ENCODE measurements at places on chromosomes 13 and 19.

- DNase-seq, result peak; percentile 86
These were observed 53.7 kb downstream of the RASA3 start for GRCh38 chr13:114078461-114079451.

DNA sequence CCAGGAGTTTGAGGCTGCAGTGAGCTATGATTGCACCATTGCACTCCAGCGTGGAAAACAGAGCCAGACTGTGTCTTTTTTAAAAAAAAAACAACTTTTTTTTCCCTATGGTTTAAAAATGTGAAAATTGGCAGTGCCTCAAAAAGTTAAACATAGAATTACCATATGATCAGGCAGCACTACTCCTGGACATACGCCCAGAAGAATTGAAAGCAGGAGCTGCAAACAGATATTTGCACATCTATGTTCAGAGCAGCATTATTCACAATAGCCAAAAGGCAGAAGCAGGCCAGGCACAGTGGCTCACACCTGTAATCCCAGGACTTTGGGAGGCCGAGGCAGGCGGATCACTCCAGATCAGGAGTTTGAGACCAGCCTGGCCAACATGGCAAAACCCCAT, 3.8 kb upstream of the RETN start:
- no peak for DNase-seq

DNA sequence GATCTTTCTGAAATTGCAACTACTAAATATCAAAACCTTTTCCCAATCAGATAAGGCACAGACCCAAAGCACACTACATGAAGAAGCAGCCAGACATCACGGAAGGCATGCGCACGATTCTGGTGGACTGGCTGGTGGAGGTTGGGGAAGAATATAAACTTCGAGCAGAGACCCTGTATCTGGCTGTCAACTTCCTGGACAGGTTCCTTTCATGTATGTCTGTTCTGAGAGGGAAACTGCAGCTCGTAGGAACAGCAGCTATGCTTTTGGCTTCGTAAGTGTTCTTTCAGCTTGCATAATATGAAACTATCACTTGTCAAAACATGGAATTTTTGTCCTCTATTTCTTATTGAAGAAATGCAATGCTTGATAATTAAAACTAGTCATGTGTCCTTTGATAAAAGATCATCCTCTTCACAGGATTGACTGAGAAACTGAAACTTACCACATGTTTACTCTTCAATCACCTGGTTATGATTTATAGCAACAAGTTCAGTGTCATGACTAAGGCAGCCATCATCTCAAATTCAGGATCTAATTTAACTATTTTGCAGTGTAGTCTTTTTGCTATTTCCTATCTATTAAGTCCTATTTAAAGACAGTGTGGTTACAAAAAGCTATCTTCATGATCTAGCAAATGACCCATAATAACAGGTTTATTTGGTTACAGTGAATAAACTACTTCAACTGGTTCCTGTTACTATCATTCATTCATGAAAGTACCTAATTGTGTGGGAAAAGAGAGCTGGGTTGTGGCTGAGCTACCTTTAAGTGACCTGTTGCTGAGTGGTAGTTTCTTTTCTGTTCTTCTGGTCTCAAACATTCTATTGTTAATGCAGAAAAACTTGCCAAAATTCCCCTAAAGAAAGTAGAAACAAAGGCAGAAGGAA, 6.5 kb downstream of the CCNA1 start:
- DNase-seq, result no peak

DNA sequence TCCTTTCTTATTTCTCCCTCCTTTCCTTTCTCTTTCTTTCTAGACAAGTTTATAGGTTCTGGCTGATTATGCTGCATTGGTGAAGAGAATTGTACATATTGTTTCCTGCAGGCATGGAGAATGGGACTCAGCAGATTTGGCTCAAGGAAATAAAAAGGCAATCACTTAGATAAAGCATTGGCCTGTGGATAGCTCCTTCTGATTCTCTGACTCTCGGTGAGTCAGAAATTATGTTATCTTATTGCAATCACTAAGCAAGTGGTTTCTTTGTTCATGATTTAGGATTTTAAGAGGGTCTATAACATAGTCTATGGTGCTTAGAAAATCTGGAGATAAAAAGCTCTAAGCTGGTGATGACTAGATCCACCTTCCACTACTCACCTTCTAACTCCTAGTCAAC, 54.0 kb upstream of the POSTN start:
- no peak for DNase-seq

- no peak for DNase-seq
These were observed 529.6 kb downstream of the FGF9 start for GRCh38 chr13:22200440-22200839.

DNA sequence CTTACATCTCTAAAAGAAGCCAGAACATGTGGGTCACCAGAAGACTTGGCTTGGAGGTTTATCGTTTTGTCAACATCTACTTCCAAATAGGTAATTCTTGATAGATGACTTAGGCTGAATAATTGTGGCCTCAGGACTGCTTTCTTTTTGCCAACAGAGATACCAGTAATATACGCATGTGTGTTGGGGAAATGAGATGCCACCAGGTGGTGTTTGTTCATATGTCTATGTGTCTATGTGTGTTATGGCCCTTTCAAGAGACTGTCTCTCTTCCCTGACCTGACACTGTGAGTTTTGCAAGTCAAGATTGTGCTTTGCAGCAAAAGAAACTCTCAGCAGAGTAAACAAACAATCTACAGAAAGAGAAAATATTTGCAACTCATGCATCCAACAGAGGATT, 31.6 kb upstream of the METTL21C start:
- no peak for DNase-seq

GRCh38 chr13:39468306-39468705, 134.7 kb downstream of the LHFPL6 start:
- no peak for DNase-seq

DNA sequence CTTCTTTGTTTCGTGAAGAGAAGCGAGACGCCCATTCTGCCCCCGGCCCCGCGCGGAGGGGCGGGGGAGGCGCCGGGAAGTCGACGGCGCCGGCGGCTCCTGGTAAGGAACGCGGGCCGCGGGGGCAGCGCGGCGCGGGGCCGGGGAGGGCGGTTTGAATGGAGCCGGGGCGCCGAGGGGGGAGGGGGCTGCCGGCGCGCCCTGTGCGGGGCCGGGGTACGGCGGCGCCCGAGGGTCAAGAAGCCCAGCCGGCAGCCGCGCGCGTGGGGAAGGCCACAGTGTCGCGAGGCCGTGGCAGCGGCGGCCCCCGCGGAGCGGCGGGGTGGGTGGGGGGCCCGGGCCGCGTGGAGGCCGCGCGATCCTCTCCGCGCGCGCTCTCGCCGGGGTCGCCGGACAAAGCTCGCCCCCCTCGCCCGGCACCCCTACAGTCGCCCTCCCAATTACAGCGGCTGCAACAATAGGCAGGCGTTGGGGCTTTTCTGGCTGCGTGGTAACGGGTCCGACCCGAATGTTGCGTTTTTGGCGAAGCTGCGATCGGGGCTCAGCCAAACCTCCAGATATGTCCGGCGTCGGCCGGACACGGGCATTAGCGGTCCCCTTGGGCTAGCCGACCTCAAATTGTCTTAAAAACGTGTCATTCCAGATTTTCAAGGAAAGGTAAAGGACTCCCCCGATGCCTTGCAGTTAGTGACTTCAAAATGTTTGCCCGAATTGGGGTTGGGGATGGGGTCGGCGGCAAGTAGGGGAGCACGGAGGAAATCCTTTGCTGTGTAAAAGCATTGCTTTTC, 437 bp downstream of the SMARCA4 start:
- DNase-seq, result no peak
